ENCODE measurements at places on chromosomes 7 and 10.
A peak's percentile ranks its signal among the peaks of the same experiment; 100 is the strongest.

GRCh38 chr7:28630350-28630749 is 218.0 kb downstream of the CREB5 start:
- H3K36me3 ChIP-seq = no peaks in the 10 kb centered on the region
- H3K4me1 ChIP-seq = no peaks in the 10 kb centered on the region
- DNase-seq = no peak
- H3K4me3 ChIP-seq = no peak overlapping the region
- H3K27me3 ChIP-seq = no peaks in the 10 kb centered on the region

DNA sequence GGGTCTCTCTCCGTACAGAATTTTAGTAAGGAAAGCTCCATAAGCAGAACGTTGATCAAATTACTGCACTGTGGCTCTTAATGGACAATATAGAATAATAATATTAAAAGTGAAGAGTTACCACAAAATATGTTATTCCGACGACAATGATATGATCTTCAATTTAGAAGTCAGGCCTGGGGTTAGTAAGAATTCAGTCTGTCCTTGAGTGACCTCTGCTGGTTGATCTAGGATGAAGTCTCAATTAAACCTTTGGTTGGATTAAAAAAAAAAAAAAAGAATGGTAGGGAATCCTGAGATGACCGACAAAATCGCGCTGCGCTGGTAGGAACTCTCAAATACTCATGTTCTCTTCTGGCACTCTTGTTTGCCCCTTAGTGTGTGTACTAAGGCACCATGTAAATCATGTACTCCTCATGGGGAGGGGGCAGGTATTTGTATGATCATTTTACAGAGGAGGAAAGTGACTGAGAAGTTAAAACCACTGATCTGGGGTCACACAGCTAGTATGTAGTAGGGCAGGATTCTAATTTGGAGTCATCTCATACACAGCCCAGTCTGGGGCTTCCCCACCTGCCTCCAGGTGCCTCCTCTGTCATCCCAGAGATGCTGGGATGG is 161.3 kb upstream of the NPVF start:
- H3K4me3 ChIP-seq = no peak overlapping the region
- no peaks in the 10 kb centered on the region for H3K27me3 ChIP-seq
- peaks cover 9% of the 10 kb centered on the region for H3K4me1 ChIP-seq
- no peak for DNase-seq

DNA sequence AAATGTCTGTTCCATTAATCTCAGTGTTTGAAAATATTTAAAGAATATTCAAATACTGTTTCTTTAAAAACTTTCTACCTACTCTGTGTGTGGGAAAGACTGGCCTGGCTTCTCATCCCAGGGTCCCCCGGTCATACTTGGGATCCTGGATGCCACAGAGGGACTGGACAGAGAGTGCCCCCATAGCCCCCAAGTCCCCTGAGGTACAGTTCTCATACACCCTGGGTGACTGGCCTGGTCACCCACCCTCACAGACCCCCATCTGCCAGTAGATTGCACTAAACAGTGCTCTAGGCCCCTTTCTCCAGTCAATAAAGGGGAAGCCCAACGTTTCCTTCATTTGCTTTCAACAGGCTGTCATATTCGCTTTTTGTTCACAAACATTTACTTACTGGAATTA is 3.0 kb downstream of the TMEM273 start:
- H3K27ac ChIP-seq = no peak overlapping the region
- peak overlapping the region; percentile 7 for H3K4me3 ChIP-seq
- no peak for DNase-seq
- no peaks in the 10 kb centered on the region for H3K36me3 ChIP-seq
- peaks cover 69% of the 10 kb centered on the region for H3K4me1 ChIP-seq

DNA sequence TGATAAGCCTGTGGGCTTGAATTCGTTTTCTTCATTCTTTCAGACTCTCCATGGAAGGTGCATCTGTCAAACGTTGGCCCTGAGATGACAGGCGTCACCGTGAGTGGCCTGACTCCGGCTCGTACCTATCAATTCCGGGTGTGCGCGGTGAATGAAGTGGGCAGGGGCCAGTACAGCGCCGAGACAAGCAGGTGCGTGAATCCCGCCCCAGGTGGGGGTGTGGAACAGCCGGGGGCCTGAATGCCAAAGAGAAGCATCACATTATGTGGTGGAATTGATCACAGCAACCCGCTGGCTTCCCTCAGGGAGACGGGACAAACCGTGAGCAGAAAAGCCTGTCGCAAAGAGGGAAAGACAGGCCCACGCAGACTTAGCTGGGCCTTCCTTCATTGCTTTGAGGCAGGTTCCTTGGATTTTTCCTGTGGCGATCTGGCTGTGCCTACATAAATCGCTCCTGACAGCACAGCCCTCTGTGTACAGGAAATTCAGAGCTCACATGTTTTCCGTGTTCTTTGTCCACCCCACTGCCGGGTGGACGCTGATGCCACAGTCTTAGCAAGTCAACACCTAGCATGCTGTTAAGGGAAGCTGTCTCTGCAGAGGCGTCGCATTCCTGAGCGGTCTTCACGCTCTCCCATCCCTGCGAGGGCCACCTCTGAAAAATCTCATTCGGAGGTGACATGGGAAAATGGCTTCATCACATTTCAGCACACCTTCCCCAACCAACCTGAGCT is 671.0 kb upstream of the FOXK1 start:
- H3K27ac ChIP-seq = no peak overlapping the region
- no peaks in the 10 kb centered on the region for H3K36me3 ChIP-seq
- H3K4me1 ChIP-seq = no peaks in the 10 kb centered on the region

DNA sequence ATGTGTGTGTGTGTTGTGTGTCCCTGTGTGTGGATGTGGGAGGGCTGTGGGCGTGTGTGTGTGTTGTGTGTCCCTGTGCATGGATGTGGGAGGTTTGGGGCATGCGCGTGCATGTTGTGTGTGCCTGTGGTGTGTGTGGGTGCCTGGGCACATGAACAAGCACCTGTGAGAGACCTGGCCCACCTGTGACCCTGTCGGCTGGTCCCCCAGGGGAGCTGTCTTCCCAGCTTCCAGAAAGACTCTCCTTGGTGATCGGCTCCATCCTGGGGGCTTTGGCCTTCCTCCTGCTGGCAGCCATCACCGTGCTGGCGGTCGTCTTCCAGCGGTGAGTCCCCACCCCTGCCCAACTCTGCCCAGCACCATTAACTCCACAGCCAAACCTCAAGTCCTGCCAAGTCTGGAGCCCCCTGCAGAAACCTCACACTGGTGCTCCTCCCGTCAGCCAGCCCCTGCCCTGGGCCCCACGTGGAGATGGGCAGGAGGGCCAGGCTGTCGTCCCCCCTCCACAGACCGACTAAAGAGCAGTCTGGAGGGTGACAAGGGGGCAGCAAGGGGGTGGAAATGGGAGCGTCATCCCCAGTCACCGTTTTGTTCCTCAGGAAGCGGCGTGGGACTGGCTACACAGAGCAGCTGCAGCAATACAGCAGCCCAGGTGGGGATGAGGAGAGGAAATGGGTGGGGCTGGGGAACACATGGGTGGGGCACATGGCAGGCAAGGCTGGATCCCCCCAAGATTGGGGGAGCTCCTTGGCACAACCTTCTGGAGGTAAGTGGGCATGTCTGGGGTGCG is 12.7 kb downstream of the EPHB6 start:
- no peak overlapping the region for H3K4me3 ChIP-seq
- H3K4me1 ChIP-seq = no peaks in the 10 kb centered on the region

All from lower lobe of right lung (tissue), 2 donors.